ENCODE measurements at places on chromosomes 3 and 15.

DNA sequence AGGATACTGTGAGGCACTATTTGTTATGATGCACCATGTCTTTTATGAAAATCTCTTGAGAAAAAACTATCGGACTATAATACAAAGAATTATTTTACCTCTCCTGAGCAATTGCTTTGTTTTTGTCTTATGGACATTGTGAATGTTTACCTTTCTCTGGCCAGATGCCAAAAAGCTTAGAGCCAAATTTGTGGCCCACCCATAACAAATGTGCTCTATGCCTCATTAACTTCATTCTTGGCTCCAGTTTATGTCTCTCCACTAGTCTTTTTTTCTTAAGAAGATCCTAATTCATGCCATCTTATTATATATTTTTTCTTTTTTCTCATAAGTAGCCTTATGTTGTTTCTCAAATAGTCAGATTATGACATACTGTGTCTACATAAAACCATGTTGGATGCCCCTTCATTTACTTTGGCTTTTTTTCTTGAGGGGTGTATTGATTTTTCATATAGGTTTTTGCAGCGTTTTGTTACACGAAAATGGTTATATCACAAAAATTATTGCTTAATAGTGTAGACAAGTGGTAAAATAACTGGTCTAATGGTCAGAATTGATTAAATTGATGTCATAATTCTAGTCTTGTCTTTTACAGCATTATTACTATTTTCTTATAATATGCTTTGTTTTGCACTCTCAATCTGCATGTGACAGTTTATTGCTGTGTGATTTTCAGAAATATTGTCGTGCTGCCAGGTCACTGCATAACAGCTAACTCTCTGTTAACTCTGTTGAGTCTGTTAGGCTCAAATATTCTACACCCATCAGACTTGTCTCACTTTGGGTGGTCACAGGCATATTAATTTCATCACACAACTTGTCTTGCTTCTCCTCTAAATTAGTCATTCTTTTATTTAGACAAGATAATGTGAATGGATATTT, 18.2 kb downstream of the SENP8 start:
- no peak for DNase-seq

- no peak for DNase-seq
Measured at GRCh38 chr3:66473181-66473580, 27.6 kb downstream of the LRIG1 start.

GRCh38 chr3:83002869-83003445, 1241.5 kb upstream of the GBE1 start:
- DNase-seq, result no peak

- no peak for DNase-seq
Measured at GRCh38 chr3:132781922-132782321, 59.7 kb upstream of the NPHP3 start.

- peak; percentile 80 for DNase-seq
Measured at GRCh38 chr3:143001034-143001368, 369 bp upstream of the U2SURP start.

DNA sequence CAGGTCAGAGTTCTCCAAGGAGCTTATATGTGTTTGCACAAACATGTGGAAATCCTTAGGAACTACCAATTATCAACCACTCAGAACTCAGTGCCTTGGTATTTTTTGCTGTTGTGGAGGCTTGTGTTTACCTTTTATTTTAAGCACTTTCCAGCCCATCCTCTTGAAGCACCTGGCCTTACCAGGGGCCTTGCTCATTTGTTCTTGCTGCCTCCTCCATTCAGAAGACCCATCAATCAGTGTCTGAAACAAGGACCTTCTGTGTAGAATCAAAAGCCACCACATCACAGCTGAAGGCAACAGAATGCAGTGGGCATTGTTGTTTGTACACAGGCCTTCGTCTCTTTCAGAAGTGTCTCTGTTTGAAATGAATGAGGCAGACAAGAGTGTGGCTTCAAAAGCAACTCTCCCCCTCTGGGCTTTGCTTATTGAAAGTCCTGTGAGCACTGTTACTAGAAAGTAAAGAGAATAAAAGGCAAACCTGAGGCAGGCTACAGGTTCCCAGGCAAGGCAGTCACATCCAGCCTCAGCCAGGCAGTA, 24.5 kb upstream of the LIPC start:
- DNase-seq, result no peak

DNA sequence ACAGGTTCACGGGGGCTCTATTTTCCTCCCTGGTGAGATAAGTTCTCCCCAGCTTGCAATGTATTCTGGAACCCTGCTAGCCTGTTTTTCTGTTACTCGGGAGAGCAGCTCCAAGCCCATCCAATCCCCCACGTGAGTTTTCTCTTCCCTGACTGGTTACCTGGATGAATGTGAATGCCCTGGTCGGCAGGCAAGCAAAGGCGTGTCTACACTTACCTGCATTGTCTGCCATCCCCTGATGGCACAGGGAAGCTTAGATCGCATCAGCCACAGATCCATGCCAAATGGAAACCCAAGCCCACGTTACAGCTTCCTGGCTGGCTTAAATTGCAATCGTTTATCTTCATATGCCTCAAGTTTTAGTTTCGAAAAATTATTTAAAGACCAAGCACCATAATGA, 149.9 kb downstream of the FOXP1 start:
- no peak for DNase-seq

DNA sequence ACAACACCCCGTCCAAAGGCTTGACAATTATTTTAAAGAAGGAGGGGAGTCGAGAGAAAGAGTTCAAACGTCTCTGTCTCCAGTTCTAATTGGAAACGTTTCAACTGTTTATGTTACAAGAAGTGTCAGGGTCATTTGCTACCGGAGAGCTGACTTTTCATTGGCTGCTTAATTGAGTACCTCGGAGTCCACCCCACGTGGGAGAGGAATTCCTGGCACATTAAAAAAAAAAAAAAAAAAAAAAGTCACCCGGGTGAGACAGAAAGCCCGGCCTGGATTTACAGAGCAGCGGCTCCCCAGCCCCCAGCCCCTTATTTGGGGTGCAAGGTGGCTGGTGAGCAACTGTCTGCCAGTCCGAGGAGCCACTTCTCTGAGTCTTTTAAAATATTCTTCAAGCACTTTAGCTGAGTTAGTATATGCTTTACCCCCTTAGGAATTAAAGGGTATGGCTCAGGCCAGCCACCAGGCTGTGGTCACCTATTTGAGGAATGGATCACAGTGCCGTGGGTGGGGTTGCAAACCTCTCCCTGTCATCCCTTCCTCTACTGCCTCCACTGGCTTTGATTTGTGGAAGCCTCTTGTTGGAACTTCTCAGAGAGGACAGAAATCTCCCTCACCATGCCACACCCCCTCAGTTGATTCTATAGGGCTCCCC, 3.9 kb upstream of the TLE3 start:
- DNase-seq, result no peak

DNA sequence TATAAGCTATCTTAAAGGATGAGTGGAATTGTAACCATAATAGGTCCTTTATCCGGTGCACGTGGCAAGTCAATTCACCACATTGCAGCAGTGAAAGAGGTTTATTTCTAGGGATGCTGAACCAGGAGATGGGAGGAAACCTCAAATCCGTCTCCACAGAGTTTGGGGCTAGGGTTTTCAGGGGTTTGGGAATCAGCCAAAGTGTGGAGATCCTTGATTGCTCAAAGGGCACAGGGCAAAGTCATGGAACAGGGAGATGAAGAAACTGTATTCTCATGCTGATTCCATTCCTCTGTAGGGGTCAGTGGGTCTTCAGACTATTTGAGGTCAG, 7.2 kb upstream of the RAF1 start:
- no peak for DNase-seq

- peak; percentile 31 for DNase-seq
Measured at GRCh38 chr3:115146032-115146417, 1.1 kb downstream of the ZBTB20 start.

GRCh38 chr3:172056416-172056815, 17.0 kb downstream of the FNDC3B start:
- DNase-seq, result no peak

DNA sequence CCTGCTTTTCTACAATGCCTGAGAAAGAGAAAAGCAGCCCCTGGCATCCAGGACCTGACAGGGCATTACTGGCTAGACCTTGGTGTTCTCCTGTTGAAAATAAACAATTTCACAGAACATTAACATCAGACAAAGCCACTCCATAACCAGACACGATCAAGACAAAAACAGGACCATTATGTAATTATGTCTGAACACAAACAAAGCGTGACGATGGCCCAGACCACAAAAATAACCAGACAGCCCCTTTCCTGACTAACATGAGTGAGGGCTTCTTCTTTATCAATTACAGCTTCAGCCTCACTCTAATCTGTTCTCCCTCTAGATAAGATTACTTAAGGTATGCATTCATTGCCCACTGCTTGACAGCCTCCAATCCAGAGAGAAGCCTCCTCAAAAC, 172.7 kb upstream of the LMCD1 start:
- no peak for DNase-seq

DNA sequence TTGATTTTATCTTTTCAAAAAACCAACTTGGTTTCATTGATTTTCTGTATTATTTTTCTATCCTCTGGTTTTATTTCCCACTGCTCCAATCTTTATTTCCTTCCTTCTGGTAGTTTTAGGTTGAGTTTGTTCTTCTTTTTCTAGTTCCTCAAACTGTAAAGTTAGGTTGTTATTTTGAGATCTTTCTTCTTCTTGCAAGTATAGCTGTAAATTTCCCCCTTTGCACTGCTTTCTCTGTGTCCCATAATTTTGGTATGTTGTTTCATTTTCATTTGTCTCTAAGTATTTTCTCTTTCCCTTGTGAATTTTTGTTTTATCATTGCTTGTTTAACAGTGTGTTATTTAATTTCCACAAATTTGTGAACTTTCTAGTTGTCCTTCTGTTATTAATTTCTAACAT, 120.0 kb downstream of the PLD1 start:
- peak; percentile 7 for DNase-seq
